ENCODE measurements at places on chromosomes 2 and 18. TPM values are rescaled to one million over a fixed set of nuclear protein-coding genes. Genes with fewer than 3 reads are reported as not detected.

TCF7L1 gene
- total RNA-seq = 6.7 TPM

AMER3 gene
- total RNA-seq = not detected

SAG gene
- total RNA-seq = not detected

ADD2 gene
- 0.05 TPM for total RNA-seq

MARCHF4 gene
- not detected for total RNA-seq

ZSWIM2 gene
- not detected for total RNA-seq

CD302 gene
- 56.9 TPM for total RNA-seq

ADCYAP1 gene
- total RNA-seq = 1.7 TPM

TWIST2 gene
- total RNA-seq = 94.5 TPM

HDAC4 gene
- total RNA-seq = 33.4 TPM

KCNIP3 gene
- total RNA-seq = 14.2 TPM
